ENCODE measurements at places on chromosomes 2 and 18.

DNA sequence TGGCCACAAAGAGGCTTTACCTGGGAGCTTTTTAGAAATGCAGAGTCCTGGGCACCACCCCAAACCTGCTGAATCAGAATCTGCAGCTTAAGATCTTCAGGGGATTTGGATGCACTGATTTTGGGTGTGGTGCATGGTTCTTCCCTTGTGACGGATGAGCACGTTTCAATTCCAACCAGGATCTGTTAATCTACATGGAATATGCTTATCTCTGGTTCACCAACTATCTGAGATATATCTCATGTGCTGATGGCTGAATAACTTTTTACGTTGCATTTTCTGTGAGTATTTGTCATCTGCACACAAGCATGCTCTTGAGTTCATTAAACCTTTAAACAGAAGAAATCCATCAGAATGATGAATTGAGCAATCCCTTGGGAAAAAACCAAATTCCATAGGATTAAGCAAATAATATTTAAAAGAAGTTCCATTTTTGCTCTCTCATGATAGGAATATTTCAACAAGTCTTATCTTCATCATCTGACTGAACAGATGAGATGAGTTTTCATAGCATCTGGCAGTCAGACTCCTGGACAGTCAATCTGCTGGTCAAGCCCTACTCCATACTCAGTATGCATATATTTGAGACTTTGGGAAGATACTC, 120.6 kb downstream of the PLB1 start:
- no peak for DNase-seq

DNA sequence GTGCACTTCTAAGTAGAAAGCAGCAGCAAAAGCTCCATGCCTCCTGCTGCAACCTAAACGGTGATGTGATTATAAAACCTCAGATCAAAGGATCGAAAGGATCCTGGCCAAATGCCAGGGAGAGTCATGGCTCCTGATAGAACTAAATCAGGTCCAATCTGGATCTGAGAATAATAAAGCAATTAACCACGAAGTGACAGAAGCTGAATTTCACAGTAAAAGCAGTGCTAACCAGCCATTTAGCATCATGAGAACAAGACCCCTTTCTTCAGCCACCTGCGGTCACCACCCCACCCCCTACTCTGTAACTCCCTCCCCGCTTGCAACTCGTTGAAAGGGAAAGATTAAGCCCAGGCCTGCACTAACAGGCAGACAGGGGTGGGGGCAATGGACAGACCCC, 748.7 kb downstream of the BCL11A start:
- no peak for DNase-seq

DNA sequence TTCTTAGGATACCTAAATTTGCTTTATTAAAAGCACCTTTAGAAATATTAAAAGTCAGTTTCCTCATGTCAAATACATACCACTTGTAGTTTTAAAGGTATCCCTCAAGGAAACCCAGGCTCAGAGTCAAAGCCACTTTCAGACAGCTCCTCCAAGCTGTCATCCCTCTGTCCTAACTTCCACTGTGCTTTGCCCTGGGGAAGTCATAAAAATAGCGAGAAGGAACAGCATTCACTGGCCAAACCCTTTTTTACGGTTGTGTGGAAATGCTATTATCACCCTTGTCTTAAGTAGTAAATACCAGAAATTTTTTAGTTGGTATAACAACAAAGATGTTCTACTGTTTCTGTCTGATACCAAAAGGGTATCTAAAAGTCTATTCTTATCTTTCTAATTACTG, 680.5 kb downstream of the ZEB2 start:
- no peak for DNase-seq

DNA sequence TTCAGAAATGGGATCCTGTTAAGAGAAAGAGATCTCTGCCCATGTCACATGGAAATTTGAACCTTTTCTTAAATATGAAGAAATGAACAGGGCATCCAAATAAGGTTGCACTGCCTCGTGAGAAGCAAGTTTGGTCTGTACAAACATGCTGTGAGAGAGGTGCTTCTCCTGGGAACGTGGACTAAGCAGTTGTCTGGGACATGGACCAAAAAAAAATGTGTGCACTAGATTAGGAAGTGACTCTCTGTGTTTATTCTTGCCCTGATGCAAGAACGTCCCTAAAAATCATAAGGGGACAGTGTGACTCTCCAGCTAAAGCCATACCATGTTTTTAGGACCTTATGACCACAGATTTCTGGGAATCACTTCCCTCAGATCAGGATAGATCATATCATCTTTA, 23.7 kb upstream of the GCG start:
- no peak for DNase-seq

DNA sequence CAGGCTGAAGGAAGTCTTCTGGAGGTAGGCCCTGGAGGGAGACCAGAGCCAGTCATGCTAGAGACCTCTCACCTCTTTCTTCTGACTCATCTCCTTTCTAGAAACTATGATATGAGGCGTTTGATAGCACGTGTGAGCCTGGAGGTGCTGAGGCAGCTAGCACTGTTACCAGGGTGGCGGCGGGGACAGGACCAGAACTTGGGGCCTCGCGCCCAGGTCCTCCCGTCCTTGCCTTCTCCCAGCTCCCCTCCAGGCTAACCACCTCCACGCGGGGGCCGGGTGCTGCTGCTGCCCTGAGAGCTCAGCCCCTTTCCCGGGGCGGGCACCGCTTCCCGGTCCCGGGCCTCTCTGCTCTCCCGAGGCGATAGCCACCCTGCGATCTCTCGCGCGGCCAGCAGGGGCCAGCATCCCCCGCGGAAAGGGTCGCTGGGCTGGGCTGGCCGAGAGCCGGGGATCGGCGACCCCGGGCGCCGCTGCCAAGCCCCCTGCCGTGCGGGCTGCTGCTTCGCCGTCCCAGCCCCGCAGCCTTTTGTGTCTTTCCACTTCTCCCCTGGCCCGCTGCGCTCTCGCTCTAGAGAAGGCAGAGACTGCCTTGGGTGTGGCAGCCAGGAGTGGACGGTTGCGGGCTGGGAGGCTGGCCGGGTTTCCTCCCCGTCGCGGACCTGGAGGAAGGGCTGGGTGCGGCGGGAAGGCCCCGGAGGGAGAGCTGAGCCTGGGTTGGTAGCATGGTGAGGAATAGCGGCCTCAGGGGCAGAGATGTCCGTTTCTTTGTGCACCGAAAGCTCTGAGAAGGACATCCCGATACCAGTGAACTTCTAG, 49.1 kb downstream of the TMEM17 start:
- DNase-seq = peak; percentile 64

GRCh38 chr2:40431600-40431955, 20.3 kb downstream of the SLC8A1 start:
- DNase-seq = no peak

GRCh38 chr2:201458381-201458780, 6.8 kb downstream of the STRADB start:
- DNase-seq = no peak

DNA sequence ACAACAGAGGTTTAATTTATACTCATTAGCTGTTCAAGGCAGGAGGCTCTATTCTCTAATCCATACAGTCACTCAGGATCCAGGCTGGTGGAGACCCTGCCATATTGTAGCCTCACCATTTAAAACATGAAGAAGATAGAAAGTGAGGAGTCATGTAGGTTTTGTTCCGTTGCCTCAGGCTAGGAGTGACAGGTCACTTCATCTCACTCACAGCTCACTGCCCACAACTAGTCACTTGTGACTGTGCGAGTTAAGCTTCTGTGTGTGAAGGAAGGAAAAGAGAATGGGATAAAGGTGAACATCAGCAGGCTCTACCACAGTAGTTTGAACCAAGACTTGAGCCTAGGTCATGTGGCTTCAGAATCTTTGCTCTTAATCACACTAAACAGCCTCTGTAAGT, 9.0 kb upstream of the IGFBP2 start:
- DNase-seq = no peak

DNA sequence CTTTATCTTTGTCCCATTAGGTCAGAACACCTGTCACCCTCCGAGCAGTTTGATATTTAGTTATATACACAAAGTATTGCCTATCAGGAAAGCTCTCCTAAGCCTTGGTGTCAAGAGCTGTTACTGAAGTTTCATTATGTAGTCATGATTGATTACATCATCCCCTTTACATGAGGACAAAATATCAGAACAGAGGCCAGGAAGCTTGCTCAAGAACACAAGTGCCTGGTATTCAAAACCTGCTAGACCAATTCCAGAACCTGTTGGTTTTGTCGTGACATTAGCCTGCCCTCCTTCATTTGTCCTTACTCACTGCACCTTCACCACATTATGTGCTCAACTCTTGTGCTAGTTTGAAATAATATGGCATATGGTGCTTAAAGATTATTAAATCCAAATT, 377.1 kb downstream of the CDH19 start:
- no peak for DNase-seq

GRCh38 chr2:197211881-197212342, 98.7 kb downstream of the ANKRD44 start:
- no peak for DNase-seq

GRCh38 chr2:3679616-3680393, 21.8 kb downstream of the ALLC start:
- no peak for DNase-seq

GRCh38 chr2:71926089-71926447, 221.6 kb downstream of the CYP26B1 start:
- DNase-seq = no peak

DNA sequence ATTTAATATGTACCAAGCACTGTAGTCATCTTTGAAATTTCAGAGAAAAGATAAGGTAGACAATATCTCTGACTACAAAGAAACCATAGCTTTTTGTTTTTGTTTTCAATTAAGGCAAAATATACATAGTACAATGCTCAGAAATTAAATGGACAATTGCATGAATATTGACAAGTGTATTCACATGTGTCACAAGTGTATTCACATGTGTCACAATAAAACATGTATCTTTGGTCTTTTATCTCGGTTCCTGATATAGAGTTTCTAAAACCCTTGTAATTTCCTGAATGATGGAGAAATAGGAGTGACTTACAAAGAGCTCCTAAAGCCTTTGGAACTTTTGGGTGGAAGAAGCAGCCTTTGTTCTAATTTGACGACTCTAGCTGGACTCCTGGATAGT, 756.4 kb downstream of the EPHA4 start:
- no peak for DNase-seq

GRCh38 chr18:40812981-40813515, 1142.0 kb upstream of the PIK3C3 start:
- DNase-seq = no peak

- no peak for DNase-seq
Observed at GRCh38 chr2:235850771-235851551, 317.2 kb downstream of the GBX2 start.

GRCh38 chr2:174149530-174149929, 98.8 kb downstream of the OLA1 start:
- no peak for DNase-seq

DNA sequence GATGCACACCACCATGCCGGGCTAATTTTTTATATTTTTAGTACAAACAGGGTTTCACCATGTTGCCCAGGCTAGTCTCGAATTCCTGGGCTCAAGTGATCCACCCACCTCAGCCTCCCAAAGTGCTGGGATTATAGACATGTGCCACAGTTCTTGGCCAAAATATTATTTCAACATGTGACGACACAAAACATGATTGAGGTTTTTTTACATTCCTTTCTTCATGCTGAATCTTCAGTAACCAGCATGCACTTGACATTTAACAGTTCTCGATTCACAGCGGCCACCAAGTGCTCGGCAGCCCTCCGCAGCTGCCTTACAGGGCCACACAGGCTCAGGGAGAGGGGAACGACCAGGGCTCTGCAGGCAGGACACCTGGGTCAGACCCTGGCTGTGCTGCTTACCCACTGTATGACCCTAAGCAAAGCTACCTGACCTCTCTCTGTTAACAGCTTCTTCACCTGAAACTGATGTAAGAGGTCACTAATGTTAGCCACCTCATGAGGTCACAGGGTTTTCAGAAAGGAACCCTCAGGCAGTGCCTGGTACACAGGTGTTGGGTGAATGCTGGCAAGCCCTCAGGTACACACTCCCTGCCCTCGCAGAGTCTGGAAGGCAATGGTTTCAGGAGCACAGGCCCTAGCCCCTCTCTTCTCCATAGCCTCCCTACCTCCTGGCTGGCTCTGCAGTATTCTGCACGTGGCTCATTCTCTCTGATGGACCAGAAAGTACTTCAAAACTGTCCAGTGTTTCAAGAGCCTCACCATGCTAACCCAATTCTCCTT, 25.7 kb downstream of the TUBB6 start:
- DNase-seq = no peak

DNA sequence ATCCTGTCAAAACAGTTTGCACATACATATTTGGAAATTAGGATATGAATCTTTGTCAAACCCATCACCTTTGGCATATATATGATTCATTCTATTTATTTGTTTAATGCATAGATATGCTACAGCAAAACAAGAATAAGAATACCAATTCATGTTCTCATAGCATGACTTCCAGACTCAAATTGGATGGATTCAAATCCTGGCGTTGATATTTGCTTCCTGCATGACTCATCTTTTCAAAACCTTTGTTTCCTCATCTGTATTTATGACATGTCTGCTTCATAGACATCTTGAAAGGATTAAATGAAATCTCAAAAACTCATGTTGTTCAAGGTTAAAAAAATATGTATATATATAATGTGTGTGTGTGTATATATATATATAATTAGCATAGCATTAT, 261.3 kb downstream of the MBD5 start:
- no peak for DNase-seq

- DNase-seq = no peak
Observed at GRCh38 chr2:232288489-232289030, 90.0 kb upstream of the ALPP start.
